ENCODE measurements at places on chromosomes 7 and 10.

GRCh38 chr7:120735791-120736190 is 122.2 kb downstream of the TSPAN12 start:
- no peak for DNase-seq

DNA sequence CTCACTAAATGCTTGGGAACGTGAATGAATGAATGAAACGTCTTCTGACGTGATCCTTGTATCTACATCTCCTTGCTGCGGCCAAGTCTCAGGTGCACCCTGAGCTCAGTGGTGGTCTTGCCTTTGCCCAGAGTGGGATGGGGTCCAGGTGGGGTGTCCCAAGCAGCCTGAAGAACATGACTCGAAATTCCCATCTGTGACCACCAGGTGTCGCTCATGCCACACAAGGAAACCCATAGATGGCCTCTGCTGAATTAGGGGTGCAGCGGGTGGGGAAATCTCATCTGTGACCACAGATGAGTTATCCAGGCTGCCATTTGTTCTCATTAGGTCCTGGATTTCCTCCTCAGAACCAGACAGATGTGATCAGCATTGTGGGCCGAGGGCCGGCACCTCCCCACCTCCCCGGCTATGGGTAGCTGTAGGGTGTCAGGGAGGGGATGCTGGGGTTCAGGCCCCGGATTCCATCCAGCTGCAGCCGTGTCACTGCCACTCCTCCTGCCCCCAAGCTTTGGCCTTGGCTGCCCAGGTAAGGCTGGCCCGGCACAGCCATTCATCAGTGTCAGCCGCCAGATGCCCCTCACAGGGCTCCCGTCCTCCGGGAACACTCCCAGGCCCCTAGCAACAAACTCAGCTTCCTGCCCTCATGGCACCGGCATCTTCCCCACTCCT is 21.0 kb upstream of the GNA12 start:
- DNase-seq: peak; percentile 77

GRCh38 chr7:69192134-69192533 is 406.1 kb upstream of the AUTS2 start:
- DNase-seq: no peak

DNA sequence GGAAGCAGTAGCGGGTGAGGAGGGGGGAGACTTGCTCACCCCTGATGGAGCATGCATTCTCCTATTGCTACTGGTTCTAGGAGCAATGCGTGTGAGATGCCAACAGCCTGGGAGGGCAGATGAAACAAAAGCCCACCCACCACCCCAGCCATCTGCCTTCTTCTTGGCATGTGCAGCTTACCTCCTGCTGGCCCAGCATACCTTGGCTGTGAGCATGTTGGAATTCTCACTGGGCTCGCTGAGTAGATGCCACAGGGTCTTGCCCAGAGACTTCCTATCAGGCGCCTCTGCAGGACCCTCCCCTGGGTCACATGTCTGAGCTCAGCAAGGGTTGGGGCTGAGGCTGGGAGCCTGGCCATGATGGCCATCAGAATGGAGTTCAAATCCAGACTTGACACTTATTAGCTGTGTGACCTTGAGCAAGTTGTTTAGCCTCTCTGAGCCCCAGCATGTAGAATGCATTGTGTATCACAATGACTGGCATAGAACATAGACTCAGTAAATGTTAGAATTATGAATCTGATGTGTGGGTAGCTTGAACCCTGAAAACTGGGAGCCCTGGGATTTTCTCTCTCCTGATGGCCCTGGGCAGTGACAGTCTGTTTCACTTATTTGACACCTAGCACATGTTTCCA is 38.2 kb downstream of the CDH23 start:
- no peak for DNase-seq

DNA sequence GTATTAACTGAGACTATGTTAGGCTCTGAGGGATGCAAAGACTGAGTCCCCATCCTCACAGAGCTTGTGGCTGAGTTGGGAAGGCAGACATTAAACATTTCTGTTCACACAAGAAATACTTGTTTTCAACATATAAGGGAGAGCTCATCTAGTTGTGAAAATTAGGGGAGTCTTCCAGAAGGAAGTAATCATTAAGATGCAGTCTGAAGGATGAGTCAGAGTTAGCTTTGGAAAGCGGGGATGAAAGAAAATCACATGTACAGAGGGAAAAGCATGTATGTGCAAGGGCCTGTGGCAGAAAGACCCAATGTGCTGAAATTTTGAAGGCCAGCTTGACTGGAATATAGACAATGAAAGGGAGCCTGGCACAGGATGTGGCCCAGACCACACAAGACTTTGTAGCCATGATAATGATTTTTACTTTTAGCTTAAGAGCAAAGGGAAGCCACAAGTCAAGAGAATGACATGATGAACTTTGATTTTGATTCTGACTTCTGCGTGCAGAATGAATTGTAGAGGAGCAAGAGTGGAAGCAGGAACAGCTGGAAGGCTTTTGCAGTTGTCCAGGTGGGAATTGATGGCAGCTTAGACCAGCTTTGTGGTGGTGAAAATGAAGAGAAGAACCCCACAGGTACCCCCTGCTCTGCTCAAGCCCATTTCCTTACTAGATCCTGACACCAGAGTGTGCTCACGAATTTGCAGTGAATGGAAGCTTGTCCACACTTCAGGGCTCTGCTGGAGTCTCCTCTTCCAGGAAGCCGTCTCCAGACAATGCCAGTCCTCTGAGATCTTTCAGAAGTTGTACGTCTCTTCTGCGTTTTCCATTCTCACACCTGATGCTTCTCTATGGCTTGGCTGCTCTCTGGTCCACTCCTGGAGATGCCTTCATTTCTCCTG is 115.6 kb downstream of the ATXN7L1 start:
- DNase-seq: no peak

DNA sequence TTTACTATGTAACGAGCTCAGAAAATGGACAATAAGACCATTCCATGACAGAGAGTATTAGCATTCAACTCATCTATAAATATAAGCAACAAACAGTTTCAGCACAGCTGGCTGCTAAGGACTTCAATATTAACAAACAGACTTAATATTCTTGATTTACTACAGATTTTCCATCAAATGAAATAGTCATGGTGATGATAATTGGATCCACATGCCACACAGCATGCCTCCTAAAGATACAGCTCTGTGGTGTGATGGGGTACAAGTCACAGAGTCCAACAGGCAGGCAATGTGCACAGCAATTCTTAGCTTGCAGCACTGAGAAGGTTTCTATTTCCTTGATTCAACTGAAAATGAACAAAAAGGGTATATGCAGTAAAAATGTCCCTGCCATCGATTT is 54.0 kb downstream of the DOCK4 start:
- DNase-seq: no peak

DNA sequence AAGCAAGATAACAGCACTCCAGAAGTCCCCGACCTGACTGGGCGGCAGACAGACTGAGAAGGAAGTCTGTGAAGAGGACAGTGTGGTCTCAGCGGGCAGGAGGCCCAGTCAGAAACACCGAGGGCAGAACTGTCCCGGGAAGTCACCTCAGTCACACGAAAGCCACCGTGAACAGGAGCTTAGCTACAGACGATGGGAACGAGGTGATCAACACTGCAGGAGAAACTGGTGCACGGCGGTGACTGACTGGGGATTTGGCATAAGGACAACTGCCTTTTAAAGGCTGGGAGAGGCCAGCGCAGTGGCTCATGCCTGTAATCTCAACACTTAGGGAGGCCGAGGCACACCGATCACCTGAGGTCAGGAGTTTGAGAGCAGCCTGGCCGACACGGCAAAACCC is 217.8 kb downstream of the PTPRN2 start:
- no peak for DNase-seq

GRCh38 chr7:101985057-101985902 is 167.9 kb downstream of the CUX1 start:
- DNase-seq: no peak

- DNase-seq: no peak
Measured at GRCh38 chr10:95434583-95434982, 126.6 kb downstream of the SORBS1 start.

GRCh38 chr10:82932451-82932850 is 1057.5 kb downstream of the NRG3 start:
- no peak for DNase-seq

DNA sequence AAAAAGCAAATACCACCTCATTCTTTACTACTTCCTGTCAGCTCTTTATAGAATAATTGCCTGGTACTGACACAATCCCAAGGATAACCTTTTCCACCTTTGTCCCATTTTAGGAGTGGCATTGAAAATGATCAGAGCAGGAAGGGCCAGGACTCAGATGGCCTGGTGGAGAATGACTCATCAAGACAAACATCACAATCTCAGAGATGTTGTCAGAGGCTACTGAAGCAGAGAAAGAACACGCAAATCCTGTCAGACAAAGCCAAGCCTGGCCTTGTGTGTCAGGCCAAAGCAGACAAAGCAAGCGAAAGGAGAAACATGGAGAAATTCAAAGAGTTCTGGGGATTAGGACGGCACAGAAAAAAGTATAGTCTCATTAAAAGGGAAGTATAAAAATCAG is 40.9 kb downstream of the NSUN6 start:
- DNase-seq: no peak

- DNase-seq: no peak
Measured at GRCh38 chr10:52452600-52453493, 138.8 kb downstream of the DKK1 start.

GRCh38 chr7:83178796-83179195 is 16.1 kb upstream of the PCLO start:
- DNase-seq: no peak

DNA sequence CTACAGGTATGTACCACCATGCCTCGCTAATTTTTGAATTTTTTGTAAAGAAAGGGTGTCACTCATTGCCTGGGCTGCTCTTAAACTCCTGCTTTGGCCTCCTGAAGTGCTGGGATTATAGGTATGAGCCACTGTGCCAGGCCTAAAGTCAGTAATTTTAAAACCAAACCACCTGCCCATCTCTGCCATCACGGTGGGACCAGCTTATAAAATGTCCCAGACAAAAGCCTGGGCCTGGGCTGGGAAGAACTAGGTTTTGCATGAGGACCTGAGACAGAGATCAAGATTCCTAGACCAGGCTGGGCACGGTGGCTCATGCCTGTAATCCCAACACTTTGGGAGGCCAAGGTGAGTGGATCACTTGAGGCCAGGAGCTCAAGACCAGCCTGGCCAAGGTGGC is 395.6 kb downstream of the CALN1 start:
- DNase-seq: no peak

- DNase-seq: no peak
Measured at GRCh38 chr7:155071121-155071651, 1.1 kb downstream of the HTR5A start.

DNA sequence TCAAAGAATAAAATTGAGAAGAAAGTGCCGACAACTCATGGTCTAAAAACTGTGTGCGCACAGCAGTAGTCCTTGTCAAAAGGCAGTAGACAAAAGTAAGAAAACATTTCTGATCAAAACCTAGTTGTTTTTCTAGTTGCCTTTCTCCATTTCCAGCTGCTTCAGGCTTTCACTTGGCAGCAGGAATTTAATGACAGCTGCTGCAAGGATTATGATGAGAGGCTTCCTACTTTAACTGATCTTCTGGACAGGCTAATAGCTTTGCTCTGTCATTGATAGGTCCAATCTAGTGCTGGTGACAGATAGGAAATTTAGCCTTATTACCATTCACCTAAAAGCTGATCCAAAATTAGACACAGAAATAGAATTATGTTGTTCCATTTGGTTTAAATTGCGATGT is 110.7 kb upstream of the SEMA3C start:
- no peak for DNase-seq

GRCh38 chr7:71312755-71313490 is 181.0 kb downstream of the GALNT17 start:
- DNase-seq: no peak

DNA sequence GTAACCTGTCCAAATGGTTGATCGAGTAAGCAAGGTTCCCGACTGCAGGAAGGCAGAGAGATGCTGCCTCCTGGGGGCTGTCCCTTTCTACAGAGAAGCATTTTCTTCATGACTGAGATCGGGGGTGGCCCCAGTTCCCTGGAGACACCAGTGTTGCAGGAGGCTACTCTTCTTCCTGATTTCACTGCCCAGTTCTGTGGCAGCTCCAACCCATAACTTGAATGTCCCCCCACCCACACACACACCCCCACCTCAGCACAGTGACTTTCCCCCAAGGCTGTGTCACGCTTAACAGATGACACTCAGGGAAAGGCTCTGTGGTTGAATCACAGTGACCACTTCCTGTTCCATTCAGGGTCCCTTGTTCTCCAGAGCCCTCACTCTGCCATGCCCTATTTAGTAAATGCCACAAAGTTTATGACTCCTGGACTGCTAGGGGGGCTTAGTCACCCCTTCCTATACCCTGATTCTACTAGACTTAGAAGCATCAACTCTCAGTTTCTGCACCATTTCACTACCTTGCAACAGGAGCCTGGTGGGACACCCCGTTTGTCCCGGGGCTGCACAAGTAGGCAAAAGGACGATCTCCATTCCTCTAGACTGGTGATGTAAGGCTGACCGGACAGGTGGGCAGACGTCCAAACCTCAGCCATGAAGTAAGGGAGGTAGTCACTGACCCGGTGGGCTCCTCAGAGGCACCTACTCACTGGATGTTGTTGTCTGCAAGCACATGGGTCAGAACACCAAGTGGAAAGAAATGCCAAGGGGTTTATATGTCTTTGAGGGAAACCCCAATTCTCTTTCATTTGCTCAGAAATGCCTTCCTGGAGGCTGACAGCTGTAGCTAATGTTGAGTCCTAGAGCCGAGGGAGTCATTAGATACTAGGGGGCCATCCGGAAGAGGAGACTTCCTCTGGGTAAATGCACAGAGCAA is 31.3 kb upstream of the SMC3 start:
- peak; percentile 57 for DNase-seq

DNA sequence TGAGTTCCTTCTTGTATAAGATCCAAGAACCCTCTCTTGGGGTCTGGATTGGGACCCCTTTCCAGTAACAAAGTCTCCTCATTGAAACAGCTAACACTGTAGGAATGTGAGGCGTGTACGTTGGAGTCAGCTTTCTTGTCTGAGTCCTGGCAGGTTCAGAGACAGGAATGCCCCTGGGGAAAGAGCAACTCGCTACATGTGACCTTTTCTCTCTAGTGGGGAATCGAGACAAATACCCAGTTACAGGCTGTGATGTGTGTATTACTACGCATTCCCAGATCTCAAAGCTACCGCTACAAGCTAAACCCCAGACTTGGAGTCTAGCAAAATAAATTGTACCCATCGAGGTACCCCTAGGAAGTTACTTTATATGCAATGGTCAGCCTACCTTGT is 85.6 kb upstream of the FRMD4A start:
- no peak for DNase-seq

GRCh38 chr7:117975476-117975875 is 102.2 kb upstream of the CTTNBP2 start:
- DNase-seq: no peak

DNA sequence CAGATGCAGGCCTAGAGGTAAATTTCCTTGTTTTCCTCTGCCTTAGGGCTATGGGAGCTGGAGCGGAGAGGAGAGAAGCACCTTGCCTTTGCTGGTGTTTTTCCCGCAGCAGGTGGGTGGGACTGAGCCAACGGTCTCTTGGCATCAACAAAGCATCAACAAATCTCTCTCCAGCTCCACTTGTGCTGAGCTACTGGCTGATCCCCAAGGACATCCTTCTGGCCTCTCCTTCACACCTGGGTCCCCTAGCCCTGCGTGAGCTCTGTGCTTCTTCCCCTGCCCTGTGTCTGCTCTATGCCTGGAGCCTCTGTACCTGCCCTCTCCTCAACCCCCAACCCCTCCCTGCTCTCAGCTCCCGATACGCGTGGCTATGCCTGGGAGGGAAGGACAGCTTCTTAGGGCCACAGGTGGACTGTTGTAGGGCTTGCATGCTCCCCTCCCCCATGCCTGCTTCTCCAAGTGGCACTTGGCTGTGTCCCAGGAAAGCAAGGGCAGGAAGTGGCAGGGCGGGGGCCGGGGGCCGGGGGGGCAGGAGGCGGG is 3.2 kb upstream of the CLDN4 start:
- DNase-seq: no peak
